Muscle of back (tissue), 13 donors: ENCODE measurements at places on chromosomes 4 and X.
A peak's percentile ranks its signal among the peaks of the same experiment; 100 is the strongest.

GRCh38 chr4:53804719-53805118 is 213.4 kb upstream of the LNX1 start:
- no peak for DNase-seq

GRCh38 chr4:82913305-82913704 is 12.8 kb downstream of the THAP9 start:
- no peak for DNase-seq

- no peak for DNase-seq
These were observed 549.5 kb upstream of the SMIM31 start for GRCh38 chr4:164204434-164204833.

- no peak for DNase-seq
These were observed 7.5 kb downstream of the IDS start for GRCh38 chrX:149497626-149498025.

DNA sequence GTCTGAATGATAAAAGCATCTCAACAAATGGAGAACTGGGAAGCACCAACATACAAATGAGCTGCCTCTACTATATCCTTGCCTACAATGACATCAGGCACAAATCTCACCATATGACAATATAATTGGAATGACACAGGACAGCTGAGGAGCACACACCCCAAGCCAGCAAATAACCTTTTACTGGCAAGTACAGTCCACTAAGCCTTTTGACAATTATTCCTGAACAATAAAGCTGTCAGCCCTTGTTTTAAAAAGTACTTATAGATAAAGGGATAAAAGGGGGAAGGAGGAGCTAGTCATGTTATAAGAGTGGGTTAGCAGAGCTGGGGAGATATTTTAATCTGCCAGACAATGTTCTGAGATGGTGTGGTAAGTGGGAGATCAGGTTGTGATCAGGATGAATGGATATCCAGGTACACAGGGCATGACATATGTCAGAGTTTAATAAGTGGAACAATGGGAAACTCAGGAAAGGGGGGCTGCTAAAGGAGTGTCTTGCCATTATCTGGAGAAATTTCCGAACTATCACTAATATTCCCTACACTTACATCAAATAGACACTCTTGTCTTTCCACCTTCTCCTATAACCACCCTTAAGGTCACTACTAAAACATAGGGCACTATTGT is 127.6 kb downstream of the GPC3 start:
- no peak for DNase-seq

DNA sequence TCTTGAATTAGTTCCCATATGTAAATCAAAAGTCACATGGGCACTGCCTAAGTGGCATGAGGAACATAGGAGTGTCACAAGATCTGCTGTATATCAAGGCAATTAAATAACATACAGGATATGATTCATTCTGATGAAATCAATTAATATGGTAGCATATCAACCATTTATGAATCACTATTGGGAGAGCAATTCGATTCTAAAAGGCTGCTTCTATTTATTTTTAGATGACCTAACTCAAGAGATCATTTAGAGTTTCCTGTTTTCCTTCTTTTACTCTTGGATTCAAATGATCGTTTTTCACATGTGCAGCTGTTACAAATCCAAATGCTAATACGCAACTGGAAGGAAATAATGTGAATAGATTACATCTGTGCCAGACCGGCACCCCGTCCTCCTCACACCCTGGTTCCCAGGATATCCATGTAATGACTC is 81.9 kb downstream of the HCCS start:
- DNase-seq: no peak

- no peak for DNase-seq
These were observed 35.8 kb downstream of the ARHGEF38 start for GRCh38 chr4:105588252-105588651.

- DNase-seq: peak; percentile 8
These were observed 30.4 kb downstream of the PGRMC1 start for GRCh38 chrX:119266364-119266995.

DNA sequence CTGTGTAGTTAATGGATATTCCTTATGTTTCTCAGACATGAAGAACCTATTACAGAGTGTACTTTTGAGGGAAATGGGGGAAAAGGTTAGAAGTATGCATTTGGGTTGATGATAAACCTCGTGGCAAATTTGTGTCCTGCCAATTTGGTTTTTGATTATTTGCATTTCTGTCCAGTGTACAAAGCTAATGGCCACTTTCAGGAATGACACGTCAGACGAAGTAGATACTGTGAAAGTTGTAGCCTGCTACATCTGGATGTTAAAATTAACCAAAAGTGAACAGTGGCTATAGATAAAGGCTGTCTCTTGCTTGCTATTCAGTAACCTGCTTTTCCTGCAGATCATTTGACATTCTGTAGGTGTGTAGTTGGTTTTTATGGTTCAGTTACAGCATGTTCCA is 1.0 kb downstream of the PRDX4 start:
- DNase-seq: no peak

GRCh38 chr4:171622729-171623128 is 190.5 kb upstream of the GALNTL6 start:
- no peak for DNase-seq

DNA sequence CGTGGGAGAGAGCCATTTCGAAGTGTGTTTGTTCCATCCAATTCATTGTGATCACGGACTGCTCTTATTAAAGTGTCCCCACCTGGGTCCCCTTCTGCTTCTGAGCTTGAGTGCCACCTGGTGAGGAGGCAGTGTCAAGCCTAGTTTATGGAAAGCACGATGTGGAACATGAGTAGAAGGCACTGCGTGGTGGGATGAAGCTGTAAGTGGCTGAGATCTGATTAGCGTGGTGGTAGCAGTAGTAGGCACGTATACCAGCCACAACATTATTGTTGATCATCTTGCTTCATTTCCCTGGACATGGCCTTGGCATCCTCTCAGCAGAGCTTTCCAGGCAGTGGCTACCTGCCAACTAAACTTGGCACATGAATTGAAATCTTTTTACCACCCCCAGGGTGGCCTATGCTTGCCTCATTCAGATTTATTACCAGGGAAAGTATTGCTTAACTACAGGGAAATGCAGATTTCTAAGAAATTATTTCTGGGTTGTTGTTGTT is 46.4 kb downstream of the GPAT3 start:
- DNase-seq: peak; percentile 18

- DNase-seq: peak; percentile 69
These were observed 52.2 kb downstream of the SPATA18 start for GRCh38 chr4:52103319-52103718.

GRCh38 chr4:150960079-150960478 is 55.0 kb downstream of the LRBA start:
- no peak for DNase-seq

- DNase-seq: no peak
These were observed 93.6 kb downstream of the TASL start for GRCh38 chrX:30483996-30484395.

DNA sequence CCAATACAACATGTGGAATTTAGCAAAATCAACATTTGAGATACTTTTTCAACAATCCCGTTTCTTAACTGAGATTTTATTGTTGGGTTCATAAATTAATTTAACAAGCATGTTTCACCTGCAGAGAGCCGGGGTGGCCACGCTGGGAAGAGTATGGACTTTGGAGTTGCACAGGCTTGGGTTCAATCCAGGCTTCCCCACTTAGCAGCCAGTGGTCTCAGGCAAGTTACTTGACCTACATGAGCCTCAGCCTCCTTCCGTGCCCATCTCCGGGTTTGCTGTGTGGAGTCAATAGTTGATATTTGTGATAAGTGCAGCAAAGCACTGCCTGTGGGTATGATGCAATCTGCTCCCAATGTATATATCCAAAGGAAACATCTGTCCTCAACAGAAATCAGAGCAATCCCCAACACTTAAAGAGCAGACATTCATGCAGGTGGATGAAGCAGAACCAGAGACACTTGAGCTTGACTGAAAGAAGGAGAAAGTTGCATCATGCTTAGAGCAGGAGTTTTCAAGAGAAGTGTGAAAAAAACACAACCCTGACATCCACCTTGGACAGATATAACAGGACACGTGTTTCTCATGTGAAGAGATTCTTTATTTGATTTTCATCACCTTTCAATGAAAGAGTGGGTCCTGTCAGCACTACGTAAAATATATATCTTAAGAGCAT is 5.1 kb downstream of the CYTL1 start:
- no peak for DNase-seq

DNA sequence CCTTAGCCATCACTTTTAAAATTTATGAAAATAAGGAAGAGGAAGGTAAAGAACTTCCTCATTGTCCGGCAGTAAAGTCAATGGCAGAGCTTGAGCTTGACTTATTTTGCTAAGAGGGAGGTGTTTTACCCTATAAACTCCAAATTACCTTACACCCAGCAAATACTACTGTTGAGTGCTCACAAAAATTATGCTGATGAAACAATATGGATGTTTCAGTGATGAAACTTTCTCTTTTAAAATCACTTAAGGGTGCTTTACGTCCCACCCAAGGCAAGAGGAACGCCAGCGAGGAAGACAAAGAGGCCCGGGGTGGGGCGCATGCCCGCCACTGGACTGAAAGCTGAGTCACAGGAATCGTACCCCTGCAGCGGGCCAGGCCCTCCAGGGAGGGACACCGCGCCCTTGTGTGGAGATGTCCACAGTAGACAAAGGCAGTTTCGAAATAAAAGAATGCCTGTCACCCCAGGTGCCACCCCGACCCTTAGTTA is 560 bp upstream of the TMSB4X start:
- DNase-seq: no peak
